Neural cell (in vitro differentiated cells): ENCODE measurements at places on chromosomes 12 and 14. TPM values are rescaled to one million over a fixed set of nuclear protein-coding genes. Genes with fewer than 3 reads are reported as not detected.

The APOF gene
- not detected in 2 replicates for polyA plus RNA-seq

The NUP37 gene
- 21.6 and 22.4 TPM in 2 replicates for polyA plus RNA-seq

The PRH2 gene
- not detected in 2 replicates for polyA plus RNA-seq

The MYO1H gene
- 9.2 and 10.6 TPM in 2 replicates for polyA plus RNA-seq

The CCDC196 gene
- polyA plus RNA-seq, result not detected in 2 replicates

The RD3L gene
- 0.28 and 0.69 TPM in 2 replicates for polyA plus RNA-seq

The NABP2 gene
- 54.3 and 79.1 TPM in 2 replicates for polyA plus RNA-seq

The SDR9C7 gene
- 0.63 TPM in 1 of 2 replicates, not detected in the other for polyA plus RNA-seq

The ANKRD33 gene
- not detected in 2 replicates for polyA plus RNA-seq

The C14orf180 gene
- polyA plus RNA-seq, result not detected in 2 replicates

The TAS2R46 gene
- not detected in 2 replicates for polyA plus RNA-seq

The KRT79 gene
- polyA plus RNA-seq, result not detected in 2 replicates

The SSPN gene
- polyA plus RNA-seq, result 0.26 TPM in 1 of 2 replicates, not detected in the other

The TEX52 gene
- not detected in 2 replicates for polyA plus RNA-seq

The MANSC4 gene
- polyA plus RNA-seq, result 0.43 and 0.54 TPM in 2 replicates

The TSPAN11 gene
- 4.6 and 5.6 TPM in 2 replicates for polyA plus RNA-seq

The KICS2 gene
- 0.50 and 0.83 TPM in 2 replicates for polyA plus RNA-seq

The LAG3 gene
- polyA plus RNA-seq, result 1.4 and 2.0 TPM in 2 replicates

The CMKLR1 gene
- polyA plus RNA-seq, result 0.06 TPM in 1 of 2 replicates, not detected in the other

The LMNTD1 gene
- polyA plus RNA-seq, result not detected in 2 replicates

The BATF gene
- polyA plus RNA-seq, result not detected in 2 replicates

The TAS2R7 gene
- 0.58 TPM in 1 of 2 replicates, not detected in the other for polyA plus RNA-seq

The TSHR gene
- polyA plus RNA-seq, result not detected in 2 replicates

The SPX gene
- not detected in 2 replicates for polyA plus RNA-seq

The VSIG10 gene
- 2.0 and 4.4 TPM in 2 replicates for polyA plus RNA-seq

The TUNAR gene
- polyA plus RNA-seq, result 33.2 and 37.7 TPM in 2 replicates

The CNTN1 gene
- 101 and 104 TPM in 2 replicates for polyA plus RNA-seq

The PARPBP gene
- polyA plus RNA-seq, result 2.6 and 6.3 TPM in 2 replicates

The LGR5 gene
- 0.16 TPM in 1 of 2 replicates, not detected in the other for polyA plus RNA-seq

The UNC79 gene
- 22.6 and 26.0 TPM in 2 replicates for polyA plus RNA-seq

The GLT8D2 gene
- polyA plus RNA-seq, result 8.3 and 8.7 TPM in 2 replicates

The ITGA7 gene
- 13.5 and 17.1 TPM in 2 replicates for polyA plus RNA-seq

The BDKRB2 gene
- not detected in 2 replicates for polyA plus RNA-seq

The OVCH1 gene
- 0.72 and 0.83 TPM in 2 replicates for polyA plus RNA-seq

The EML5 gene
- 23.6 and 27.5 TPM in 2 replicates for polyA plus RNA-seq

The PXN gene
- polyA plus RNA-seq, result 5.9 and 6.3 TPM in 2 replicates

The RPGRIP1 gene
- not detected in 2 replicates for polyA plus RNA-seq

The KLRC4 gene
- 6.5 and 8.2 TPM in 2 replicates for polyA plus RNA-seq

The SLC6A15 gene
- polyA plus RNA-seq, result 11.4 and 13.3 TPM in 2 replicates

The SLC24A4 gene
- 0.17 and 0.30 TPM in 2 replicates for polyA plus RNA-seq

The IGFBP6 gene
- 0.26 TPM in 1 of 2 replicates, not detected in the other for polyA plus RNA-seq

The SLC4A8 gene
- 34.5 and 37.8 TPM in 2 replicates for polyA plus RNA-seq

The HSPA2 gene
- 0.25 TPM in 1 of 2 replicates, not detected in the other for polyA plus RNA-seq

The ANKS1B gene
- 65.6 and 67.3 TPM in 2 replicates for polyA plus RNA-seq

The NTS gene
- 48.3 and 60.1 TPM in 2 replicates for polyA plus RNA-seq

The ITGB7 gene
- 0.26 TPM in 1 of 2 replicates, not detected in the other for polyA plus RNA-seq

The KRT2 gene
- not detected in 2 replicates for polyA plus RNA-seq

The NOVA1 gene
- 119 and 121 TPM in 2 replicates for polyA plus RNA-seq

The NR4A1 gene
- polyA plus RNA-seq, result 3.4 and 6.1 TPM in 2 replicates

The AKAP6 gene
- 15.8 and 22.8 TPM in 2 replicates for polyA plus RNA-seq

The BTG1 gene
- 12.5 and 12.9 TPM in 2 replicates for polyA plus RNA-seq

The APEX1 gene
- polyA plus RNA-seq, result 44.5 and 50.7 TPM in 2 replicates

The KRT6A gene
- polyA plus RNA-seq, result not detected in 2 replicates

The SERPINA10 gene
- polyA plus RNA-seq, result not detected in 2 replicates

The OR4Q2 gene
- not detected in 2 replicates for polyA plus RNA-seq

The MYBPC1 gene
- polyA plus RNA-seq, result 0.20 TPM in 1 of 2 replicates, not detected in the other

The RESF1 gene
- polyA plus RNA-seq, result 37.0 and 57.5 TPM in 2 replicates

The PLCZ1 gene
- not detected in 2 replicates for polyA plus RNA-seq
